PC-9 (cell line): ENCODE measurements at places on chromosomes 16 and 17. TPM values are rescaled to one million over a fixed set of nuclear protein-coding genes. Genes with fewer than 3 reads are reported as not detected.
A peak's percentile ranks its signal among the peaks of the same experiment; 100 is the strongest.

DNA sequence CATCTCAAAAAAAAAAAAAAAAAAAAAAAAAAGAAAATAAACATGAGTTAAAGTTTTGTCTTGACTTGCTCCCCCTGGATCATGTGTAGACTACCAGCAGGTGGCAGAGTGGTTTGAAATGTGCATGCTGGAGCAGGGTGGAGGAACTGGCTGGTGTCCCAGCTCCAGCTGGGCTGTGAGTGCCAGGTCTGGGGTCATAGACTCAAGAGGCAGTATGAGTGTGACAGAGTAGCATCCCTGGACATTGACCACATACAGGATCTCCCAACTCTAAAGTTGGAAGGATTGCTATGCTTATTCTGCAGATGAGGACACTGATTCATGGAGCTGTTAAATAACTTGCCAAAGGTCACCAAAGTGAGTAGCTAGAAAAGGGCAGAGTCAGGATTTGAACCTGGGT lies 198.0 kb upstream of the MPHOSPH6 start:
- DNase-seq: no peak
- no peak overlapping the region for H3K27ac ChIP-seq
- no peaks in the 10 kb centered on the region for H3K36me3 ChIP-seq
- no peak overlapping the region for H3K4me3 ChIP-seq

DNA sequence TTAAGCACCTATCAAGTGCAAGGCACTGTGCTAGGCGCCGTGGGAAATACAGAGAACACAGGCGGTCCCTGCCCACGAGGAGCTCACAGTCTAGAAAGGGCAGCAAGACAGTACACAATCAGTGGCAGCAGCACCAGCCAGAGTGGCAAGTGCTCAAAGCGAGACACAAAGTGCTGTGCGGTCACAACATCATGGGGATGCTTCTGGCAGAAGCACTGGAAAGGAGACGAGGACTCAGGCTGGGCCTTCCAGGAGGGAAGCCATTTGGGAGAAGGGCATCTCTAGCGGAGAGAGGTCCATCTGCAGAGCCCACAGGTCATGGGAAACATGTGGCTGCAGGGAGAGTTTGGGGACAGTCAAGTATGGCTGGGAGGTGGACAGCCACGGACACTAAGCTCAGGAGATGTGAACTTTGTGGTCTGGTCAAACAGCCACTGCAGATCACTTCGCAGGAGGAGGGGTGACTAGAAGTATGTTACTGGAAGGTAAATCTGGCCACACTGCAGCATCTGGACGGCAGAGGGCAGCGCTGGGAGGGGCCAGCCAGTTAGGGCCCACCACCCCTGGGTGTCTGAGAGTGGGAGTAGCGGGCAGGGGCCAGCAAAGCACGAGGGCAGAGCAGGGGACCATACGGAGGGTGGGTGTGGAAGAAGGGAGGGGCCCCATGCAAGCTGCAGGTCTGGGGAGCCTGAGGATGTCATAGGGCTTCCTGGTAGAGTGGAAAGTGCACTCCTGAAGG lies 71.1 kb downstream of the N4BP1 start:
- no peaks in the 10 kb centered on the region for H3K27me3 ChIP-seq
- no peak overlapping the region for H3K4me3 ChIP-seq
- no peak for DNase-seq
- no peak overlapping the region for H3K27ac ChIP-seq

Gene AIPL1
- not detected in 2 replicates for total RNA-seq

GRCh38 chr17:58250344-58251011 lies 12.1 kb downstream of the LPO start:
- no peak for DNase-seq
- peaks cover 88% of the 10 kb centered on the region for H3K27me3 ChIP-seq
- H3K36me3 ChIP-seq: no peaks in the 10 kb centered on the region
- no peak overlapping the region for H3K27ac ChIP-seq
- H3K4me1 ChIP-seq: no peaks in the 10 kb centered on the region
- H3K4me3 ChIP-seq: no peak overlapping the region

Gene TLCD2
- total RNA-seq: 6.1 and 6.7 TPM in 2 replicates

DNA sequence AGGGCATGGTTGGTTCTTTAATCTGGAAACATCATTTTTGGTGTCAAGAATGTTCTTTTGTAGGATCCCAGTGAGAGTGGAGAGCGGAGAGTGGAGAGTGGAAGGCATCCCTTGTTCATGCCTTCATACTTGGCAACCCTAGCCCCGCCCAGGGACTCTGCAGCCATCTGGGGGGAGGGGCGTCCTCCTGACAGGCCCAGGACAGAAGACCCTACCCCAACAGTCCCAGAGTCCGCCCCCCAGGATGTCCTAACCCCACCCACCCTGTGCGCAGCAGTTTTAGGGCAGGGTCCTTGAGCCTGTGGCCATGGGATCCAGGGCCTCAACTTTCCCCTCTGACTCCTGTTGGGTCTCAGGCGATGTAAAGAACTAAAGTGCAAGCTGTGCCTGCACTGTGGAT lies 4.5 kb downstream of the SLC26A11 start:
- no peaks in the 10 kb centered on the region for H3K36me3 ChIP-seq
- no peak overlapping the region for H3K27ac ChIP-seq
- no peak for DNase-seq

Gene LIMD2
- 1.6 and 2.7 TPM in 2 replicates for total RNA-seq

Gene TMIGD1
- not detected in 2 replicates for total RNA-seq

DNA sequence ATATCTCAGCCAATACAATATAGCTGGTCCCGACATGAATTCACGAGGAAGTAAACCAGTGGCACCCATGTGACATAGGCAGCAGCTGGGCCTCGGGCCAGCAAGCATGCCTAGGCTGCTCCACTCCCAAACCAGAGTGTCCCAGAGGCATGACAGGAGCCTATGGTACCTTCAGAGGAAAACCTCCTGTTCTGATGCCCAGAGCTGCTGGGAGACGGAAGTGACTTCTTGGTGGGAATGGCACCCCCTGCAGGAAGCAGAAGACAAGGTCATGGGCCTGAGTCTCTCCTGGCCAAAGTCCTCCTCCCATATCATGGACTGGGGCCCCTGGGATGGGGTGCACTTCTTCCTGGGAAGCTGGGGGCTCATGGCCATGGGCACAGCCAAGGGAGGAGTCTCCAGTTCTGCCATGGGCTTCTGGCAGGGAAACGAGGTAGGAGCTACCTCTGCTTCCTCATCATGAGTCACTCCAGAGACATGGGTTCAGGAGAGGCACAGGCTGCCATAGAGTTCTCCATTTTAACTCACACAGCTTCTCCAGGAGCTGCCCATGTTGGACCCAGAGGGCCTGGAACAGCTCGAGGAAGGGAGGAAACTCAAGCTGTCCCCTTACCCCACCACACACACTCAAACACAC lies 13.4 kb downstream of the FBF1 start:
- H3K4me1 ChIP-seq: no peaks in the 10 kb centered on the region
- H3K4me3 ChIP-seq: no peak overlapping the region
- no peaks in the 10 kb centered on the region for H3K36me3 ChIP-seq
- H3K27ac ChIP-seq: no peak overlapping the region
- DNase-seq: no peak

DNA sequence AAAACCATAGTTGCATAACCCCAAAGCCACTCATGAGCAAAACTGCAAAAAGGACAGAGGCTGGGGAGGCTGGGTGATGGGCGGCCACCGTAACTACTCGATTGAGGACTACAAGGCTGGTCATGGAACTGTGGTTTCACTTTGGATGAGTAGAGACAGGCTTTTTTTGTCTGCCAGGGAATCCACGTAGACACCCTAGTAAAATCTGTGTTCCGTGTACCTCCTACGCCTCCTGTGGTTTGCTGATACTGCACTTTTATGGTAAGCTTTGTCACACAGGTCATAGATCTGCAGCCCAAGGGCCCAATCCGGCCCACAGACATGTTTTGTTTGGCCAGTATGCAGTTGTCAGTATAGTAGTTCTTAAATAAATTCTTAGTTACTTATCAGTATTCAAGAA lies 2.2 kb upstream of the TLCD3B start:
- H3K4me1 ChIP-seq: no peaks in the 10 kb centered on the region
- H3K36me3 ChIP-seq: no peaks in the 10 kb centered on the region
- peaks cover 34% of the 10 kb centered on the region for H3K27me3 ChIP-seq
- no peak for DNase-seq
- no peak overlapping the region for H3K4me3 ChIP-seq

DNA sequence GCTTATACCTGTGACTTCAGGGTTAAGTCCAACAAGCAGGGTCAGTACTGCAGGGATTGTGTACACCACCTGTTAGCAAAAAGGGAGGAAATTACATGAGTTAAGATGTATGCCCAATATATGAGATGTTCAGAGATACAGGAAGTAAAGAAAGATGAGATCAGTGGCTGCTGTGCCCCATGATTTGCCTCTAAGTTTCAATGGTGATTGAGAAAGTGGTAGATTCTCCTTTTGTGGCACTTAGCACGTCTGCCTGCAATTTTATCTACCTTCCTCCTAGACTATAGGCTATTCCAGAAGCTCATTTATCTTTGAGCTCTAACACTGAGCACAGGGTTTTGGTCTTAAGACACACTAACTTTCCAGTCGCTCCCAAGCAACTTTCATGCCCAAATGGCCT lies 3.6 kb downstream of the TMEM220 start:
- H3K27me3 ChIP-seq: peaks cover 21% of the 10 kb centered on the region; the same call in 1 of the 2 replicates
- no peaks in the 10 kb centered on the region for H3K36me3 ChIP-seq
- no peak overlapping the region for H3K27ac ChIP-seq
- no peaks in the 10 kb centered on the region for H3K4me1 ChIP-seq

Gene KRT40
- not detected in 2 replicates for total RNA-seq

DNA sequence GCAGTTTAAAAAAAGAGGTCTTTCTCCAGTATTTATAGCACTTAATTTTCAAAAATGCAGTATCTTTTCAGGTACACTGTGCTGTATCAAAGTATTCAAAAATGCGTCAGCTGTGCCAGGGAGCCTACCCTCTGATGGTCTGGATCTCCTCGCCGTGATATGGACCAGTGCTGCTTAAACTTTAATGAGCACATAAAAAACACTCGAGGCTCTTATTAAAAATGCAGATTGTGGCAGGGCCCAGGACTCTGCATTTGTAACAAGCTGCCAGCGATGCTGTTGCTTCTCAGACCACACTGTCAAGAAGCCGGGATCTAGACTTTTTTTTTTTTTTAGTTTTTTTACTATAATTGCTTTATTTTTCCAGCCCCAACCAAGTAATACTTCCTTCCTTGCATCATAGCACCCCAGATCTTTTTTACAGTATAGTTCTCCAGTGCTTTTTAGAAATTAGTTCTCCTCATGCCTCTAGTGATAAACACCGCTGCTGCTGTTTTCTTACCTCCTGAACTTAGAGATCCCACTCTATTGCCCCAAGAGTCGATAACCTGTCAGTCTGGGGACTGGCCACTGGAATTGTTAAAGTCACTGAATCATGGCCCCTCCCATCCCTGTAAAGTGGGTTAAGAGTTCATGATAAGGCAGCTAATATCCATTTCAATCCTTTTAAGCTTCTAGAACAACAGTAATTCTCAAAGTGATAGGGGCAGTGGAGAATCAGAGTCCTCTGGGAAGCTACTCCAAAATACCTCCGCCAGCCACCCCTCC lies 1.6 kb upstream of the SMARCD2 start:
- no peak overlapping the region for H3K27ac ChIP-seq
- DNase-seq: no peak
- H3K4me1 ChIP-seq: peaks cover 30% of the 10 kb centered on the region
- H3K36me3 ChIP-seq: no peaks in the 10 kb centered on the region

GRCh38 chr16:58001781-58002415 lies 691 bp downstream of the USB1 start:
- H3K36me3 ChIP-seq: peaks cover 11% of the 10 kb centered on the region
- H3K4me3 ChIP-seq: peak overlapping the region; percentile 89
- H3K4me1 ChIP-seq: peaks cover 27% of the 10 kb centered on the region
- no peak for DNase-seq

Gene RNF112
- 2.0 and 2.3 TPM in 2 replicates for total RNA-seq

Gene TSEN54
- total RNA-seq: 42.6 and 45.1 TPM in 2 replicates

Gene TEKT5
- total RNA-seq: 1.5 TPM in 1 of 2 replicates, not detected in the other
